ENCODE measurements at places on chromosomes 6 and 20. TPM values are rescaled to one million over a fixed set of nuclear protein-coding genes. Genes with fewer than 3 reads are reported as not detected.
A peak's percentile ranks its signal among the peaks of the same experiment; 100 is the strongest.

The TUBB1 gene
- total RNA-seq: 0.60 TPM

- H3K36me3 ChIP-seq: no peaks in the 10 kb centered on the region
- H3K4me1 ChIP-seq: no peaks in the 10 kb centered on the region
- no peak overlapping the region for H3K27ac ChIP-seq
- DNase-seq: no peak
- no peak overlapping the region for H3K4me3 ChIP-seq
- H3K27me3 ChIP-seq: no peaks in the 10 kb centered on the region
Observed at GRCh38 chr20:5508044-5508443, 191.3 kb upstream of the PROKR2 start.

GRCh38 chr6:32689531-32690501, 23.4 kb upstream of the HLA-DQB1 start:
- H3K4me1 ChIP-seq: no peaks in the 10 kb centered on the region
- DNase-seq: no peak
- no peak overlapping the region for H3K4me3 ChIP-seq

- no peak for DNase-seq
- no peak overlapping the region for H3K27ac ChIP-seq
- no peak overlapping the region for H3K4me3 ChIP-seq
- H3K36me3 ChIP-seq: no peaks in the 10 kb centered on the region
- H3K4me1 ChIP-seq: no peaks in the 10 kb centered on the region
Observed at GRCh38 chr6:147738516-147739162, 230.1 kb downstream of the SAMD5 start.

DNA sequence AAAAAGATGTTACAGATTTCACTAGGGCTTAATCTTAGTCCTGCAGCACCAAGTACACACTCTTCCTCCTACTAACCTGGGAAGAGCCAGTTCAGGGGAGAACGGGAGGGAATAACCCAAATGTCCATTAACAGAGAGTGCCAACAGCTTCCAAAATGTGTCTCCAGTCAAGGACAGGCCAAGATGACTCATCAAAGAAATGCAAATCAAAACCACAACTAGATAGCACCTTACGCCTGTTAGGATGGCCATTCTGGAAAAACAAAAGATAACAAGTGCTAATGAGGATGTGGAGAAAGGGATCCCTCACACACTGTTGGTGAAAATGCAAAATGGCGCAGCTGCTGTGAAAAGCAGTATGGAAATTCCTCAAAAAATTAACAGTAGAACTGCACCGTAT, 3.8 kb upstream of the MAS1L start:
- no peak overlapping the region for H3K4me3 ChIP-seq
- H3K4me1 ChIP-seq: no peaks in the 10 kb centered on the region
- H3K36me3 ChIP-seq: no peaks in the 10 kb centered on the region
- H3K27me3 ChIP-seq: no peaks in the 10 kb centered on the region
- DNase-seq: no peak

DNA sequence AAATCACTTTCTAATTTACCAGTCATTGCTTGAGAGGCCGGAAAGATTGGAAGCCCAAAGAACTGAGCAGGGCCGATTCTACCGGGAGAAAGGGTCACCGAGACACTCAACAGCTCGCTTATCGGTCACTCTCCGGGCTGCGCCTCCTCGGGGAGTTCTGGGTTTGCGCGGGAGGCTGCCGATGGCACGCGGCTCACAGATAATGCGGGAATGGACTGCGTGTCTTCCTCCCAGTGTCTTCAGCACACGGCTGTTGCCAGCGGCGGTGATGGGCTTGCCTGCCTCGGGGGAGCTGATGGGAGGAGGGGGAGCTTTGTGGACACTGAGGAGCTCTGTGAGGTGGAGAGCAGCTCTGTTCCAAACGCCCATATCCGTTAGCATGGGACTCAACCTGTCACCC, 314.6 kb downstream of the CDH4 start:
- no peak overlapping the region for H3K4me3 ChIP-seq
- H3K36me3 ChIP-seq: no peaks in the 10 kb centered on the region
- H3K27me3 ChIP-seq: no peaks in the 10 kb centered on the region
- H3K27ac ChIP-seq: no peak overlapping the region
- no peak for DNase-seq

DNA sequence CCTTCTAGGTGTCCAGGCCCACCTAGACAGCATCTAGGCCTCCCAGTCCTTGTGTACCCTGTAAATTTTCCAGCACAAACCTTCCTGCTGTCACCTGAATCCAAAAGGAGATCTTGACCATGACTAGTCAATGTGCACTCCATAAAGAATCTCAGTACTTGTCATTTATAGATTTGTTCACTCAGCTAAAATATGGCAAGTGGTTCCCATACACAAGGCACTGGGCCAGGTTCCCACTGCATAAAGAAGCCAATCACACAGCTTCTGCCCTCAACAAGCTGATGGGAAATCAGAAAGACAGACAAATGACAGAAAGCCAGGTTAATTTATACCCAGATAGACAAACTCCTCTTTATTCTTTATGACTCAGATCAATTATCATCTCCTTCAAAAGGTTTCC, 526.8 kb downstream of the CD83 start:
- H3K4me3 ChIP-seq: no peak overlapping the region
- peaks cover 4% of the 10 kb centered on the region for H3K4me1 ChIP-seq
- no peaks in the 10 kb centered on the region for H3K27me3 ChIP-seq
- no peaks in the 10 kb centered on the region for H3K36me3 ChIP-seq
- no peak for DNase-seq

GRCh38 chr20:25044660-25045342, 13.1 kb downstream of the ACSS1 start:
- no peak for DNase-seq
- H3K27ac ChIP-seq: no peak overlapping the region
- peaks cover 40% of the 10 kb centered on the region for H3K36me3 ChIP-seq

The OR2H2 gene
- total RNA-seq: not detected

- no peak overlapping the region for H3K4me3 ChIP-seq
- no peaks in the 10 kb centered on the region for H3K27me3 ChIP-seq
- no peak for DNase-seq
- H3K36me3 ChIP-seq: no peaks in the 10 kb centered on the region
- H3K4me1 ChIP-seq: no peaks in the 10 kb centered on the region
- no peak overlapping the region for H3K27ac ChIP-seq
Observed at GRCh38 chr6:4635666-4636065, 140.5 kb upstream of the CDYL start.

The CEP162 gene
- 19.4 TPM for total RNA-seq

The SYCP2L gene
- 3.9 TPM for total RNA-seq

The BTNL2 gene
- not detected for total RNA-seq

The BTN1A1 gene
- total RNA-seq: not detected

The CENPB gene
- 105 TPM for total RNA-seq

- H3K36me3 ChIP-seq: no peaks in the 10 kb centered on the region
- H3K27ac ChIP-seq: no peak overlapping the region
- DNase-seq: no peak
- no peaks in the 10 kb centered on the region for H3K27me3 ChIP-seq
- H3K4me3 ChIP-seq: no peak overlapping the region
Observed at GRCh38 chr6:124958759-124959354, 3.4 kb upstream of the RNF217 start.

DNA sequence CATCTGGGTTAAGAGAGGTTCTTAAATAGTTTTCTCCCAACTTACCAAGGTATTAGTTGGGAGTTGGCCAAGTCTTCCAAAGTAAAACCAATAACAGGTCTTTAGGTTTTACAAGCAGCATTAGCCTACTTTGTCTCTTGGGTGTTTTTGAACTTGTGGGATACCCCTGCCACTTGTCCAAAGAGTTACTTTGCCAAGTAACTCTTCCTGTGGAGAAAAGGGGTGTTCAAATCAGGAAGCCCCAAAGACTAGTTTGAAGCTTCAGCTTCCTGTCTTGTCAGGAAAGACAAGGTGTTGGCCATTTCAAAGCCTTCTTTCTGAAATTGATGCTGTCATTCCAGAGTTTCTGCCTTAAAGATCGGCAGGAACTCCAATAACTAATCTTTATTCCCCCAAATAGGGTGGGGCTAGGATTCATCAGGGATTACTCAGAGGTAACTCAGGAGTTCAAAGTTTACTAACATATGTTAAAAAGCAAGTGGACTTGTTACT, 822 bp downstream of the RAB22A start:
- no peaks in the 10 kb centered on the region for H3K27me3 ChIP-seq
- DNase-seq: no peak
- H3K27ac ChIP-seq: no peak overlapping the region
- peak overlapping the region; percentile 75 for H3K4me3 ChIP-seq
- peaks cover 7% of the 10 kb centered on the region for H3K36me3 ChIP-seq

GRCh38 chr20:42790111-42790510, 399.6 kb downstream of the PTPRT start:
- no peaks in the 10 kb centered on the region for H3K27me3 ChIP-seq
- no peaks in the 10 kb centered on the region for H3K36me3 ChIP-seq
- H3K4me1 ChIP-seq: no peaks in the 10 kb centered on the region
- H3K4me3 ChIP-seq: no peak overlapping the region

The BYSL gene
- total RNA-seq: 9.2 TPM

The MTO1 gene
- total RNA-seq: 42.8 TPM

DNA sequence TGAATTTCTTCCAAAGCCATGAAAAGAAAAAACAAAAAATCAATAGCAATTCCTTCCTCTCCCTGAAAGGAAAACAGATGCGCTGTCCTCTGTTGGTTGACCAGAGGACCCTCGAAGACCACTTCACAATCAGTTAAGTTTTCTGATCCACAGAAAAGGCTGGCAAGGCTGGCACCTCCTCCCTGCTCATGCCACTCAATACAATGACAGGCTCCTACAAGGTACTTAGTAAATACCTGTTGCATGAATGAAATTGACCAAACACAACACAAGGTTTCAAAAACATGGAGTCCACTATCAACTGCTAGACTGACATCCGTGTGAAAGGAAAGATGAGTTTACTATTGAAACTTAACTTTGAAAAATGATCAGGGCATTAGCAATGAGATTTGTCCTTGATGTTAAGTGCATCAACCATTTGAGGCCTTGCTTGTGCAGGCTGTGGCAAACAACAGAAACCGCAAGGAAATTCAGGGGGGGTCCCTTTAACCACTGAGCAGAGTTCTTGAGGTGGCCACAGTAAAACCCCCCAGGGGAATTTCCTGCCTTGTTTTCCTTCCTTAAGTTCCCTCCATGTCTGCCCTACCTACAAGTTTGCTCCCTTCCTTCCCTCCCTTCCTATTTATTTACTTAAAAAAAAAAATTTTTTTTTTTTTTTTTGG, 27.9 kb upstream of the RTF2 start:
- no peaks in the 10 kb centered on the region for H3K27me3 ChIP-seq
- DNase-seq: no peak
- H3K4me3 ChIP-seq: no peak overlapping the region
- no peaks in the 10 kb centered on the region for H3K36me3 ChIP-seq

DNA sequence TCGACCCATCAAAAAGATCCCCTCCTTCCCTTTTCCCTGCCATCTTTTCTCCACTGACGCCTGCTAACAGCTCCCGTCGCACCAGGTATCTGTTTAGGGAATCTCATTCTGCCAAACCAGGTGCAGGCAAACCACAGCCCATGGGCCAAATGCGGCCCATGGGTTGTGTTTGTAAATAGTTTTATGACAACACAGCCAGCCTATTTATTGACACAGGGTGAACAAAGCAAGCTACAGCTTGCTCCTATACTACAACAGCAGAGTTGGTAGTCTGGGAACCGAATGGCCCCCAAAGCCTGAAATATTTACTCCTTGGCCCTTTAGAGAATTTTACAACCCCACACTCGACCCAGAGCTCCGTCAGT, 16.4 kb downstream of the NFATC2 start:
- H3K27ac ChIP-seq: no peak overlapping the region
- no peak overlapping the region for H3K4me3 ChIP-seq
- no peaks in the 10 kb centered on the region for H3K27me3 ChIP-seq

GRCh38 chr6:110652520-110652919, 162.7 kb downstream of the CDK19 start:
- no peak overlapping the region for H3K4me3 ChIP-seq
- no peaks in the 10 kb centered on the region for H3K27me3 ChIP-seq
- no peak overlapping the region for H3K27ac ChIP-seq
- DNase-seq: no peak
- H3K4me1 ChIP-seq: no peaks in the 10 kb centered on the region

DNA sequence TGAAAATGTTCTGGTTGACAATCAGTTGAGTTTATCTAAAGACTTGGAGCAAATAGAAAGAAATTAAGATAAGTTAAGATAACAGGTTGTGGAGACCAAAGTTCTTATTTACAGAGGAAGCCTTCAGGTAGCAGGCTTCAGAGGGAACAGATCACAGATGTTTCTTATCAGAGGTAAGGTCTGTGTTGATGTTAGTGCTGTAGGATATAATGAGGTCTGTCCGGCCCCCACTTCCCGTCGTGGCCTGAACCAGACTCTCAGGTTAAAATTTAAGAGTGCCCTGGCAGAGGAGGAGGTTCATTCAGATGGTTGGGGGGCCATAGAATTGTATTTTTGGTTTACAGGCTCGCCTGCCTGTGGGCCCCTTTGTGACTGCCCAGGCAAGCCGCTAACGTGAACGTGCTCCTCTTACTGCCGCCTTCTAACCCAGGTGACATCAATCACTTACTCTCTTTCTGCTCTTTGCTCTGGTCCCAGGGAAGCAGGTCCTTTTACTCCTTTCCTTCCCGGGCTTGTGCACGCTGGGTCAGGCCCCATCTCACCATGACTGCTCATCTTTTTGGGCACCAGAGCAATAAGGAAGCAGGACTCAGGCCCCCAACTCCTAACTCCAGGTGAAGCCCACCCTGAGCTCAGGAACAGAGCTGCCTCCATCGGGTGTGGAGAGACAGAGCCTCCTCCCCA, 18.3 kb upstream of the UNC93A start:
- DNase-seq: no peak
- H3K27me3 ChIP-seq: no peaks in the 10 kb centered on the region
- H3K36me3 ChIP-seq: no peaks in the 10 kb centered on the region
- H3K4me3 ChIP-seq: no peak overlapping the region
- H3K4me1 ChIP-seq: no peaks in the 10 kb centered on the region

DNA sequence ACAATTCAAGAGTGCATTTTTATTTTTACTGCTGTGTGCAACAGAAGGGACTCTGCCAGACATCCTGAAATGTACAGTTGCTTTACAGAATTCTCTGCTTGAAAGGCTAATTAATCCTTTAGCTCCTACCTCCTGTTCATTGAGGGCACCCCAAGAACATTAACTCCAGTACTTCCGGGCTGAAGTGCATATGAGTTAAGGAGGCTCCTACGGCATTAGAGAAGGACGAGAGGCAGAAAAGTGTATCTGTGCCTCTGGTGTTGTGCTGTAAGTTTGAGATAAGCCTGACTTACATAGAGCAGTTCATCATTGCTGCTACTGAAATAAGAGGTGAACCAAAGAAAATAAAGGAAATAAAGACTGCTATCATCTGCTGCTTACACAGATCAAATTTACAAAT, 609.3 kb upstream of the ADGRB3 start:
- no peak overlapping the region for H3K4me3 ChIP-seq
- no peaks in the 10 kb centered on the region for H3K36me3 ChIP-seq
- no peak for DNase-seq
- H3K27me3 ChIP-seq: no peaks in the 10 kb centered on the region

The THEMIS gene
- total RNA-seq: 0.30 TPM

GRCh38 chr20:8144282-8145245, 12.5 kb downstream of the PLCB1 start:
- no peaks in the 10 kb centered on the region for H3K27me3 ChIP-seq
- DNase-seq: no peak
- H3K4me3 ChIP-seq: no peak overlapping the region
- no peak overlapping the region for H3K27ac ChIP-seq
- no peaks in the 10 kb centered on the region for H3K36me3 ChIP-seq
- peaks cover 27% of the 10 kb centered on the region for H3K4me1 ChIP-seq

GRCh38 chr6:142845143-142845571, 99.8 kb downstream of the HIVEP2 start:
- H3K27me3 ChIP-seq: no peaks in the 10 kb centered on the region
- DNase-seq: no peak
- no peaks in the 10 kb centered on the region for H3K36me3 ChIP-seq

The RPL10A gene
- total RNA-seq: 952 TPM

- no peaks in the 10 kb centered on the region for H3K27me3 ChIP-seq
- no peak for DNase-seq
Observed at GRCh38 chr6:74458536-74458935, 747.3 kb downstream of the COL12A1 start.
